Kidney glomerular epithelial cell (primary cell): ENCODE measurements at places on chromosomes 6 and 20.

DNA sequence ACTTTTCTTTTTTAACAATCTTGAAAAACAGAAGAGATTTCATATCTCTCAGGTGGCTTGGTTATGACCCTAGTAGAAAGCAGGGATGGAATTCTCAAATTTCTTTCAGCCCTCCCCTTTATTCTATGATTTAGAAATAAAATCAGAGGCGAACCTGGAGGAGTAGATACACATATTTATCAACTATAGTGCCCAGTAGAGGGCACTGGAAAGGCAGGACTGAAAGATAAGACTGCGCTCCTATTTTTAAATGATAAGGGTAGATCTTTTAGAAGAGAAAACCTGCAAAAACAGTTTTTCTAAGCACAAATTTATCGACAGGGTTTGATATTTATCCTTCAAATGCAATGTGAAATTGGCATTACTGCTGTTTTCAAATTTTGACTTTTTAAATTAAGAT is 1296.6 kb downstream of the EPHA7 start:
- no peak for DNase-seq

GRCh38 chr20:46572153-46572552 is 21.7 kb upstream of the OCSTAMP start:
- DNase-seq, result no peak

GRCh38 chr6:164378330-164378729 is 931.1 kb downstream of the C6orf118 start:
- no peak for DNase-seq

- DNase-seq, result no peak
These were observed 693 bp upstream of the SLC29A1 start for GRCh38 chr6:44222486-44223318.

- DNase-seq, result no peak
These were observed 107.8 kb downstream of the NFATC2 start for GRCh38 chr20:51434580-51435247.

GRCh38 chr20:25288291-25289181 is 40.7 kb downstream of the PYGB start:
- no peak for DNase-seq

DNA sequence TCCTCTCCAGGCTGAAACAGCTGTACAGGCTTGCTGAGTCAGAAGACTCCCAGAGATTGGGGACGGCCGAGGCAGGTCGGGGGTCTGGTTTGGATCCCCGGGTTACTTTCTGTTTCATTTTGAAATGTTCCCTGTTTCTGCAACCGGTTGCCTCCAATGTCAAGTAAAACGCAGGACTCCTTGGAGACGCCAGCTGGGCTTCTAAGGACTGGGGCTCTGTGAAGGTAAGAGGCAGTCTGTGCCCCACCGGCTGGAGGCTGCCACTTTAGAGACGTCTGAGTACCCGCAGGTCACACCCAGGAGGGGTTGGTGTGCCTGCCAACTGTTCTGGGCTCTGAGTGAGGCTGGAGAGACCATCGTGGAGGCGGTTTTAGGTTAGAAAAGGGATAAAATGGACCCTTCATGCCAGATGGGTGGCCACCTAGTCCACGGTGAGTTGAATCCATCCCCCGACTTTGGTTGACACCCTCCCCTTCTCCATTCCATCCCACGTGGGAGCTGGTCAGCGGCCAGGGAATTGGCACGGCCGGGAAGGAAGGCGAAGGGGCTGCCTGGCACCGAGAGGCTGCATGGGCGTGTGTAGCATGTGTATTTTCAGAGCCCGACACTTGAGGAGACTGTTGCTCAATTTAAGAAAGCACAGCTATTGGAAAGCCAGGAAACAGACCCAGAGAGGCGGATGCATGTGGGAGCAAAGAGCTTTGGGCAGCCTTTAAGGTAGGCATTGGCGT is 240.9 kb downstream of the PHACTR1 start:
- DNase-seq, result peak; percentile 82

DNA sequence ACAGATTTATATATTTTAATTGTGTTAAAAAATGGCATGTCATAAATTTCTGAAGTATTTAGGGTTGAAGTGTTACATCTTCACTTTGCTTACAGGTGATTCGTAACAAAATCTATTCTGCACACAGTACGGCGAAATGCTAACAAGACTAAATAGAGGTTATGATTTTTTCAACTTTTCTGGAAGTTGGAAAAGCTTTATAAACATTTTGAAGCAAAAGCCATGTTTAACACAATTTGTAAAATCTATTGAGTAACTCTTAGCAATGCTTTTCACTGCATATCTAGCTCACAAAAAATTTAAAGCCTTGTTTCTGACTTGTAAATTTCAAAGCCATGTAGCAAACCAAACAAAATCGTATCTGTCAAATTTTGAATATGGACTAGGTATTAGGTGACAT is 3.3 kb downstream of the STX16 start:
- no peak for DNase-seq

- DNase-seq, result no peak
These were observed 70.4 kb upstream of the KCNG1 start for GRCh38 chr20:51093240-51093763.

DNA sequence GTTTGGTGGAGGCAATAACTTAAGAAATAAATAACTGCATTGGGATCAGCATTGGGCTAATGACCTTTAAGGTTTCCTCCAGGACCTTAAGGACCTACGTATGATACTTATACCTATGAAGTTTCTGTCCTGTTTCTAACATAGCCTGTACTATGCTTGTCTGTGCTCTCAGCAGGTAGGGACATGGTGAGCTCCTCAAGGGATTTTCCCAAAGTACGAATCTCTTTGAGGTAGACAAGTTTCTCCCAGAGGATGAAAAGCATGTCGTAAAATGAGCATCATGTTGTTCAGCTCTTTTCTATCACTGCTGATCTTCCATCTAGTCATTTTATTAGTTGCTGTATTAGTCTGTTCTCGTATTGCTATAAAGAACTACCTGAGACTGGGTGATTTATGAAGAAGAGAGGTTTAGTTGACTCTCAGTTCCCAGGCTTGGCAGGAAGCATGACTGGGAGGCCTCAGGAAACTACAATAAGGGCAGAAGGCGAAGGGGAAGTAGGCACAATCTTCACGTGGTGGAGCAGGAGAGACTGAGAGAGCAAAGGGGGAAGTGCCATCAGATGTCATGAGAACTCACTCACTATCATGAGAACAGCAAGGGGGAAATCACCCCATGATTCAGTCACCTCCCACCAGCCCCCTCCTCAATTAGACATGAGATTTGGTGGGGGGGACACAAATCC is 77.8 kb upstream of the TGM3 start:
- DNase-seq, result no peak

GRCh38 chr20:49858076-49858585 is 45.5 kb downstream of the SLC9A8 start:
- no peak for DNase-seq

DNA sequence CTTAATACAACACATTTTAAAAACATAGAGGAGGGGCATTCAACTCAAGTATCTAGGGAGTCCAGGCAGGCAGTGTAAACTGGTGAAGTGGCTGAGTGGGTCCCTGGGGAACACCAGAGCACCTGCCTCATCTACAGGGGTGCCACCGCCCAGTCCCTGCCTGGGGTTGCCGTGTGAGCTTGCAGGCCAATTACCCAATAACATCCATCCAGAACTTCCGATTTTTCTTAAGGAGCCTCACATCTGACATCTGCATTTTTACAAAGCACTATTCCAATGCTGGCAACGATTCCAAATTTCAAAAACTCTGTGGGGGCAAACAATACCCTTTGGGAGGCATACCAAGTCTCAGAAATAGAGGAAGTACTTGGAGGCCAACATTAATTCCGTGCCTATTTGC is 288.4 kb upstream of the TSHZ2 start:
- DNase-seq, result no peak

- no peak for DNase-seq
These were observed 11.0 kb downstream of the PGM3 start for GRCh38 chr6:83182114-83182513.

GRCh38 chr6:34138914-34139510 is 6.9 kb downstream of the GRM4 start:
- no peak for DNase-seq

- DNase-seq, result no peak
These were observed 61.1 kb downstream of the LRFN2 start for GRCh38 chr6:40526036-40526435.

GRCh38 chr6:167532410-167533288 is 207.8 kb downstream of the TTLL2 start:
- DNase-seq, result no peak

- DNase-seq, result no peak
These were observed 11.5 kb upstream of the CST7 start for GRCh38 chr20:24937579-24937978.

GRCh38 chr6:54282186-54282585 is 26.1 kb upstream of the TINAG start:
- DNase-seq, result peak; percentile 19

GRCh38 chr6:15427331-15428070 is 181.6 kb downstream of the JARID2 start:
- DNase-seq, result no peak

DNA sequence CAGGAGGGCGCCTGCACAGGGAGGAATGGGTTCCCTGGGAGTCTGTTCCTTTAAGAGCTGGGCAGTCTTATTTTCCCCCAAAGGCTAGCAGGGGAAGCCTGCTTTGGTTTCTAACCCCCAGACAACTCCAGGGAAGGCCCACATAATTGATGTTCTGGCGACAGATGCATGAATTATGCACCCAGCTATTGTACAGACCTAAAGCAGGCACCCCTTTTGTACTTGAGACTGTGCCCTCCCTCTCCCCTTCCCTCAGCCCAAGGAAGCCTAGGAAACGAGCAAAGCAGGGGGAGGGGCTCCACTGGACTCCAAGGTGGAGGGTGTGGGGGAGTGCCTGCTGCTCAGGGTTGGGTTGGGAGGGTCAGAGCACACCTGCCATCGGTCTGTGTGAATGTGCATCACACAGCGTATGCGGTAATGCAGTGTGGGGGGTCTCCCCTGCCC is 102.1 kb downstream of the KCNB1 start:
- DNase-seq, result no peak

DNA sequence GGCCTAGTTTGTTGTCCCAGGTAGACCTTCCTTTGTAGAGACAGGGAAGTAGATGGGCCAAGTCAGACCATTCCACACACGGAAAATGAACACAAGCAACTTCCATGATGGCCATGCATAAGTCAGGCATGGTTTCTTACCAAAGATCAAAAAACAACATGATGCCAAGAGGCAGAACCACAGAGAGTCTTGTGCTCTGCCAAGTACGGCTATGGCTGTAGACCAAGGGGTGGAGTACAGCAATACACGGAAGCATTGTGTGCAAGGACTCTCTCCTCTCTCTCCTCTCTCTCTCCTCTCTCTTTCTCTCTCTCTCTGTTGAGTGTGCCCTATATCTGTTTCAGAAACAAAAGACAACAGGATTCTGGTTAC is 4.8 kb upstream of the DUSP22 start:
- no peak for DNase-seq
